ENCODE measurements at places on chromosomes 5 and 9. TPM values are rescaled to one million over a fixed set of nuclear protein-coding genes. Genes with fewer than 3 reads are reported as not detected.

DNA sequence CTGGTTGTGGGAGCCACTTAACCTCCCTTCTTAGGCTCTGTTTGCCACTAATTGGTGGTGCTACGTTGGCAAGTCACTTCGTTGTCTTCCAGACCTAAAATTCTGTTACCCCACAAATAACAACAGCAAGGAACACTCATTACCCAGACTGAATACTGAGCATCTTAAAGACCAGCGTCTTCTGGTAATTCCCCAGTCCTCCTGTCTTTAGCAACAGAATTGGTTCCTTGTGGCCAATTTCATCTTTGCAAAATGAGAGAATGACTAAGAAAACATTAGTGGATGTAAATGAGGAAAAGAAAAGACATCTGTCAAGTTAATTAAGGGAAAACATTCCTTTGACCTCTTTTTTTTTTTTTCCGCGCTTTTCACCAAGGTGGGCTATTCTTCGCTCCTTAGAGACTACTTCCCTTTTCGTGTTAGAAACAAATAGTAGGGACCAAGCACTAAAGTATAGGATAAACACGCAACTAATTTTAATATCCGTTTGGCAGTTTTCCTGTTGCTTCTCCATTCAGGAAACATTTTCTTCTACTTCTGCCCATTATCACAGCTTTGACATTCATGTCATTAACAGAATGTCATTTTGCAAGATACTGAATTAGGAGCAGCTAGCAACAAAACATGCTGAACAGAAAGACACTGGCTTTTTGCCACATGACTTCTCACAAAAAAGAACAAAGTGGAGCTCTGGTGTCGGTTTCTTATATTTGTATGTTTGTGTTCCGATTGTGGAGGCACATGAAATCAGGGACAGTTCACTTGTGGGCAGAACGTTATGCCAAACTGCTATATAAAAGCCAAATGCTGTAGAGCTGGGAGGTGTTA, 154.2 kb downstream of the CD180 start:
- no peak for DNase-seq

DNA sequence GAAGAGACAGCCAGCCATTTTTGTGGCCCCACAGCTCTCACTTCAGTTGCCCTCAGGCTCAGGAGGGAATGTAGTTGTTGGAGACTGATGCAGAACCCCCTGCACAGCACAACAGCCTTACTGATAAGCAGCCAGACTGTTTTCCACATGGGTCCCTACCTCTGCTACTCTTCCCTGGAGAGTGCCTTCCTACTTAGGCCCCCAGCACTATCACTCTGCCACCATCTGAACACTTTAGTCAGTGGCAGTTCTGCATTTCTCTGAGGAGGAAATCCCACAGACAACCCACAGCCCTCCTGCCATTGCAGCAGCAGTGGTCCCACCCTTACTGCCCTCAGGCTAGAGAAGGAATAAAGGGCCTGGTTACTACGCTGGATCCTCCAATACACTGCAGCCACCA, 61.8 kb upstream of the PTPRD start:
- no peak for DNase-seq

DNA sequence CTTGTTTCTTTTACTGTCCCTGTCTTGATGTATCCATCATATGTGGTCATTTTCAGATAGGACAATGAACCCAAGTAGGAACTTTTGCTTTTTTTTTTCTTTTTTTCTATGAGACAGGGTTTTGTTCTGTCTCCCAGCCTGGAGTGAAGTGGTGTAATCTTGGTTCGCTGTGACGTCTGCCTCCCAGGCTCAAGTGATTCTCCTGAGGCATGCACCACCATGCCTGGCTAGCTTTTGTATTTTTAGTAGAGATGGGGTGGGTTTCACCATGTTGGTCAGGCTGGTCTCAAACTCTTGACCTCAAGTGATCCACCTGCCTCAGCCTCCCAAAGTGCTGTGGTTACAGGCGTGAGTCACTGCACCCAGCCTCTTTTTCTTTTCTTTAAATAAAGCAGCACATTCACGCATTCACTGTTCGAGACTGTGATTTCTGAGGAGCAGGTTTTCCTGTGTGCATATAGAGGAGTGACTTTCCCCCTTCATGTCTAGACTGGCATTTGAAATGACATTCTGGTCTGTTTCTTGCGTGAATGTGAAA, 448.5 kb downstream of the KDM4C start:
- no peak for DNase-seq

DNA sequence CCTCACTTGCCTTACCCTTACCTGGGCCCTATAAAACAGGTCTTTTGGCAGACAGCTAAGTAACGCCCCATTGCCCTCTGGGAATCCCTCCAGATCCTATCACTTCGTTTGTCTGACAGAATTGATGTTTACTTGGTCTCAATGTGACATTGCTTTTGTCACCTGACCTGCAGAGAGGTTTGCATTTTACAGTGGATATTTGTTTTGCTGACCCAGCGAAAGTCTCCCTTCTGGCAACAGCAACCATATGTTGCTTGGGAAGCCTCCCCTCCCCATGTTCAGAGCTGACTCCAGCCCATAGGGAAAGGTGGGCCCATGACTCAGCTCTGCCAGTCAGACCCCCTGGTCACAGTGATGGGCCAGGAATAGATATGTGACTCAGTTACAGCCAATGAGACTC, 54.0 kb upstream of the LARP1 start:
- DNase-seq = no peak

DNA sequence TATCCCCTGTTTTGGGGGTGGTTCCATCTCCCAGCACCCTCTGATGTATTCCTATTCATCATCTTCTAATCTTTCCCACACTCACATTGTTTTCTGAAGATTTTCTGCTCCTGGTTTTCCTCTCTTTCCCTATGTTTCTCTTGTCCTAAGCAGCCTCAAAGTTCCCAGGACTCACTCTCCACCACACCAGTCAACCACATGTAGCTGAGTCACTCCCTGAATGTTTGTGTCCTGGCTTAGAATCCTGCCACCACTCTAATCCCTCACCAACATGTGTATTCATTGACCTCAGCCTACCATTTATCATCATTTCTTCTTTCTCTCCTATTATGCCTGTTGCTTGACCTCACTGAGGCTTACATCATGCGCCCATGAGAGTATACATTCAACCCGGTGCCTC, 282.4 kb upstream of the ADAMTS16 start:
- DNase-seq = no peak

DNA sequence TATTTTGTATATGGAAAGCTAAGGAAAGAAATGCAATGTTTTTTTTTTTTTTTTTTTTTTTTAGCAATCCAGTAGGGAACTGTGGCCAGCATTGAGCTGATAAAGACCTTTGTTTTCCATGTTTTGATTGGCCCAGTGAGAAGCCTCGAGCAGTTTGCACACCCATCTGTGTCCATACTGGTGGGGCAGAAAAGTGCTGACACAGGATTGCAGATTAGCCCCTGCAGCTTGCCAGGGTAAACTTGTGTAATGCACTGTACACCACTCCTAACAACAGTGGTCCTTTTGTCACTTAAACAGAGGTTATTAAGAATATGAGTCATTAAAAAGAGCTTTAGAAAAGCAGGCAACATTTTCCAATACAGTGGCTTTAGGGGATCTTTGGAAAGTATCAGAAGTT, 132.8 kb upstream of the CDKN2B start:
- no peak for DNase-seq

The ACTBL2 gene
- total RNA-seq = not detected

- no peak for DNase-seq
These were observed 15.8 kb downstream of the CCDC152 start for GRCh38 chr5:42772265-42772993.

The SNCAIP gene
- not detected for total RNA-seq

The PCDHGB5 gene
- 0.92 TPM for total RNA-seq

DNA sequence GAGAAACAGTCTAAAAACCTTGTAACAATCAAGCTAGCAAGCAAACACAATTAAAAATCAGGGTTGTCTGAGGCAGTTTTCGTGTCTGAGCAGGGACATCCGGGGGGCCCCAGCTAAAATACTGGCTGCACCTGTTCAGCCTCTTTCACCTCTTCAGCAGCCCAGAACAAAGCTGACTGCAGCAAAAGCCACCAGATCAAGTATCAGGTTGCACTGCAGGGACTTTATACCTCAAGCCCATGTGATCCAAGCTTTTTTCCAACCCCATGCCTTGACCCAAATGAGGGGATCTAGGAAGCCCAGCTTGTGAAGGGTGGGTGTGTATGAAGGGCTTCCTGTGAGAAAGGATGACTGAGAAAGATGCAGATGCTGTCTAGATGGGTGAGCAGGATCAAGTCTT, 133.4 kb downstream of the SEMA6A start:
- DNase-seq = no peak

The RIGI gene
- total RNA-seq = 5.0 TPM

- no peak for DNase-seq
These were observed 25.8 kb upstream of the CARNMT1 start for GRCh38 chr9:75053869-75054268.

The CSF2 gene
- 764 TPM for total RNA-seq

DNA sequence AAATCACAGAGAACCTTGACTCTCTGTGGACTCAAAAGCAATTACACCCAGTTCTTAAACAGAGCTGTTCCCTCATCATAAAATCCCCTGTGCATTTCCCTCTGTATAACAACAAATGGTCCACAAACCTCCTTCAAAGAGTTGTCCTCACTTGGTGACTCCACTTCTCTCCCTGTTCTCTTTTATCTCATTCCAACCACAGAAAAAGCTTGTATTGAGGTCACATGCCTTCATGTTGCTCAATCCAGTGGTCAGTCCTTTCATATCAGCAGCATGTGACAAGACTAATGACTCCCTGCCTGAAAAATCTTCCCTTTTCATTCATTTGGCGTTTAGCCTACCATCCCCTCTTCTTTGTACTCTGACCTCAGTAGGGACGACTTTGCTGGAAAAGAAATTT, 158.0 kb downstream of the DEPDC1B start:
- DNase-seq = no peak

The TRIM36 gene
- total RNA-seq = not detected

DNA sequence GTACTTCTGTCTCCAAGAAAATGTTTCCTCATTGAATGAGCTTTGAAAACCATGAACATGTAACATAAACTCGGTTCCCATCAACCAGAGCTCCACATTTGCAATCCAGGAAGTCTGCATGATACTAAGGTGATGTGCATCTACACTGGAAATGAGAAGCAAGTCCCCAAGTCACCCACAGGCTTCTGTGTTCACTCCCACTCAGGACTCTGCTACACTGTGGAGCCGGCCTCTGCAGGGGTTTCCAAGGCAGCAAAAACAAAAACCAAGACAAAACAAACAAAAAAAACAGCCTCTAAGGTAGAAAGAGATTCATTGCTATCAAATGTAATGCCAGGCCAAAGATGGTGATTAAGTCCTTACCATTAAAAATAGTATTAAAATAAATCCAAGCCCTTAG, 593.7 kb downstream of the IRX1 start:
- DNase-seq = peak; percentile 31

The SLC25A46 gene
- total RNA-seq = 44.8 TPM

DNA sequence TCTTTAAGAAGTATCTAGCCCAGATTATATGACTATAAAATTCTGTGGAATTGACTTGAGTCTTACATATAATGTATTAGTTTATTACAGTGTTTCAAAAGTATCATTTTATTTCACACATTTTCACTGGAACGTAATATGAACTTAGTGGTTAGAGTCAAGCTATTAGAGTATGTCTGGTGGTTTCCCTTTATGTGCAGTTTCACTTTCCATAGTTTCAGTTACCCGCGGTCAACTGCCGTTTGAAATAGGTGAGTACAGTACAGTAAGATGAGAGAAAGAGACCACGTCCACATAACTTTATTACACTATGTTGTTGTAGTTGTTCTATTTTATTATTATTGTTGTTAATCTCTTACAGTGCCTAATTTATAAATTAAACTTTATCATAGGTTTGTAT, 50.5 kb downstream of the COMMD10 start:
- no peak for DNase-seq

The ARSI gene
- not detected for total RNA-seq

DNA sequence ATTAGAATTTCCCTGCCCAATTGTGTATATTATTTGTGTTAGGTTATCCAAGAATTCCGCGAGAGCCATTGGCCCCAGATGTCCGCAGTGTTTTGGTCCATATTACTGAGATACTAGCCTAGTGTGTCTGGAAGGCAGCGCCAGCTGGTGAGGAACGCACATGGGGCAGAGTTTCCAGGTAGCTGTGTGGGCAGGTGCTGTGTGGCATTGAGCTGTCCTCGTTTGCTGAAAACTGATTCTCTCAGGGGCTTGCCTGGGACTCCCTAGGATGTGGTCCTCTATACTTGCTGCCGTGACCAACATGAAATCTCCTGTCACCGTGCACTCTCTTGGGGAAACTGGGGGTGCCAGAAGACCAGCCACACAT, 288.7 kb downstream of the FANCC start:
- DNase-seq = no peak

DNA sequence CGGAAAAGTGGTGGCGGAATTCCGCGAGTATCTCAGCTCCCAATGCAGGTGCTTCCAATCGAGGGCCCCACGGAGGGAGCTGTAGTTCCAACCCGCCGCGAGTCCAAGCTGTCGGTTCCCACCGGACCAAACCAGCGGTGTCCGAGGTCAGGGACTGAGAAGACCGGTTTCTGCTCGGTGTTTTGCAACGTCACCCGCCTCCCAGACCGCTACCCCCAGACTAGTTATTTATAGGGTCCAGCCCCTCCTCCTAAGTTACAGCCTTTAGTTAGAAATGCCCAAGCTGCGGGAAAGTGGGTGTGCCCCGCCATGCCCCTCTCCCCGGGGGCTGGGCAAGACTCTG, 677 bp upstream of the MYORG start:
- no peak for DNase-seq

DNA sequence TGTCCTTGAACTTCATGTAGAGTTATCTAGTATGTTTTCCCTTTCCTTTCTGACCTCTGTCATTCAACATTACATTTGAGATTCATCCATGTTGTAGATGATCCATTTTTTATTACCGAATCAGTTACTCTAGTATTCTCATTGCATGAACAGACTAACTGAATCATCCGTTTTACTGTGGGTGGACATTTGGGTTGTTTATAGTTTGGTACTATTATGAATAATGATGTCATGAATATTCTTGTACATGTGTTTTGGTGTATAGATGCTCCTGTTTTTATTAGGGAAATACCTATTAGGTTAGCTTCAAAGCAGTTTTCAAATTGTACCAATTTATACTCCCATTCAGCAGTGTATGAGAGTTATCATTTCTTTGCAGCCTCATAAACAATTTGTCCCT, 94.3 kb upstream of the NIPAL4 start:
- no peak for DNase-seq

The SLC34A1 gene
- total RNA-seq = not detected

All from activated T-helper 2 cell treated with anti-CD3 and anti-CD28 coated beads, Interferon-gamma antibody, Interleukin-2, Interleukin-4, amounts not matched to agents 10 μg/mL and 5 μg/mL and 100 μg/mL, durations not matched to agents 14 hours and 24 hours and 36 hours (primary cell).